DMS79 treated with DMSO at 0.1 percent for 48 hours (cell line): ENCODE measurements at places on chromosomes 6 and 20.

DNA sequence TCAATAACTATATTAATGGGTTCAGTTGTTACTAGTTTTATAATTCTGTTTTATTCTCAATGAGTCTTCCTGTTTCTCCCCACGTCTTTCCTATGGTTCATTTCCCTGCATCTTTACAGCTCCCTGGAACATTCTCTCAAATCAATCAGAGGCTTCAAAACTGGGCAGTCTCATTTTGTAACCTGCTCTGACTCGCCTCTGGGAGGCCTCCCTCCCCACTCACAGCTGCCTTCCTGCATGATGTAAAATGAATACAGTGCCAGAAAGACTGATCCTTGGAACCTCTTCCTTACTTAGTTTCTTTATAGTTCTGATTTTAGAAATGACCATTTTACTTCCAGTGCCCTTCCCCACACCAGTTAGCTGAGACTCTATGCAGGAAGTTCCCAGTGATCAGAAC, 103.9 kb downstream of the ESR1 start:
- DNase-seq: no peak

DNA sequence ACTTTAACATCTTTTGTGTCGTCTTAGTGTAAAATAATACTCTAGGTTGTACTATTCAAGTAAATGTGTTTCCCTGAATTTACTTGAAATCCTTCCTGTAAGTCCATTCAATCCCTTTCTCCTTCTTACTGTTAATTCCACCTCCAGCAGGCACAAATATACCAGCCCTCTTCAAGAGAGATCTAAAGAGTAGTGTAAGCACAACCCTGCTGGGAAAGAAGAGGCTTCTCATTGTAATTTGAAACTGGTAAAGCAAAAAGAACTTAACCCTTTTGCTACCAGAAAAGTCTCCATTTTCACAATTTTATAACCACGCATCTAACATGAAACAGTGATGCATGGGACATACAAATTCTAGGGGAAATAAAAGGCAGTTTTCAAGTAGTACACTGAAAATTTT, at the start of gene BMP5:
Gene BMP5, minus strand, starts transcription at position 191 of the 400 bp plus-strand sequence. CDS start 725 bp downstream, outside the sequence.
- DNase-seq: peak; percentile 19

GRCh38 chr6:111730864-111731263, 125.2 kb upstream of the TRAF3IP2 start:
- DNase-seq: no peak

DNA sequence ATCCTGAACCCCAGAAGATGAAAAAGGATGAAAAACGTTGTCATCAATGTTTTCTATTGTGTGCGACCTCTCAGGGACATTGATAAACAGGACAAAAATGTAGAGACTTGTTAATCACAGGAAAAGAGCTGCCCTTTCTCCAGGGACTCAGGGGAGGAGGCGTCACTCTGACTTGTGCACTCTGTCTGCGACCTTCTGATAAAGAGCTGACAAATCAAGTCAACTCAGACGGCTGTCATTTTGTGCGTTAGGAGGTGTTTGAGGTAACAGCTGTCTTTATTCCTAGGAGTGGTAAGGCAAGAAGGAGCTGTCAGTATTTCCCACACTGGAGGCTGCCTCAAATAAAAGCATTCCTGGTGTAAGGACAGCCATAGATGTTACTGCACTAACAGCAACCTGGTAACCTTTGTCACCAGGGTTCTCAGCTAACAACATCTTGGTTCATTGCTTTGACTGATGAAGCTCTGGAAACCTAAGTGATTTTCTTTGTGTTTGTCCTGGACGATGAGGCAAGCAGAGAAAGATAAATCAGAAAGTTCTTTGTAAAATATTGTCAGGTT, 38.6 kb upstream of the NXT1 start:
- no peak for DNase-seq

GRCh38 chr20:25300496-25301170, 52.7 kb downstream of the PYGB start:
- no peak for DNase-seq

DNA sequence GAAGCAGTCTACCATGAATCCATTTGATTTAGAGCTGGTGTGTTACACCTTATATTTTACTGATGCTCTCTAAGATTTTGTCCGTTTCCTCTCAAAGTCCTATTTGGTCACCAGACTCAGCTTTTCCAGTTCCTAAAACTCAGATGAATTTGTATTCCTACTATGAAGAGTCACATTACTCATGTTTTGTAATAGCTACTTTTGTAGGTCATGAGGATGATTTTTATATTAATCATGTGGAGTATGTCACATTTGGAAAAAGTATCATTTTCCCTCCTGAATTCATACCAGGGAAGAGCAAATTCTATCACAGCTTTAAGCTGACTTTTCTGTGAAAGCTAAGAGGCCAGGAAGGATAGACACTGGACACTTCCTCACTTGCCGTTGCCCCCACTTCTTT, 140.6 kb upstream of the SCGN start:
- no peak for DNase-seq

- DNase-seq: no peak
These were observed 5.1 kb upstream of the SIRPD start for GRCh38 chr20:1562622-1563021.

GRCh38 chr20:14740380-14740779, 403.0 kb upstream of the FLRT3 start:
- no peak for DNase-seq
